Esophagus muscularis mucosa (tissue), 4 donors: ENCODE measurements at places on chromosomes 16 and 17. TPM values are rescaled to one million over a fixed set of nuclear protein-coding genes. Genes with fewer than 3 reads are reported as not detected.

The NEK8 gene
- total RNA-seq, result 1.2 TPM

The ARHGAP44 gene
- total RNA-seq, result 7.8 TPM

The CCL5 gene
- 11.3 TPM for total RNA-seq

The ABCC11 gene
- total RNA-seq, result not detected

The G6PC1 gene
- not detected for total RNA-seq

The LLGL2 gene
- total RNA-seq, result 10.8 TPM

The WIPI1 gene
- 59.4 TPM for total RNA-seq

- no peak for DNase-seq
These were observed 9.7 kb downstream of the CHAD start for GRCh38 chr17:50458701-50459676.

DNA sequence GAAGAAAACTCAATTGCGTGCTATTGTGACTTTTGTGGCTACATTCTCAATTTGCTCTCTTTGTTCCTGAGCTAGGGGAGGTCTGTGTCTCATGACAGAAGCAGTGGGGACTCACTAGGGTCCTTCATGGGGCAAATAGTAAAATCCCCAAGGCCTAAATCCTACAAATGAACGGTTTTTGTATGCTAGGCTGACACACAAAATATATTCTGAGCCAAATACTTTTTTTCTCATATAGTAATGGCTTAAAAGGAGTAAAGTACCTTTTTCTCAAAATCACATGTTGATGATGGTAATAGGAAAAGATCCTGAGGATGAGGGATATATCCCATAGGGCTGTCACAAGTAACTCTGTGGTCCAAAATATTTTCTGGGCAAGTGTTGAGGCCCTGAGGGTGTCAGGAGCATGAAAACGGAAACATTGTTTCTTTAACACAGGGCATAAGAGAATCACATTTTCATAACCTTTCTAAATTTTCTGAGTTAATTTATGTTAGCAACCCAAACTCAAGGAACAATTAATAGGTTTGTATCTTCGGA lies 77.5 kb upstream of the CNTNAP4 start:
- DNase-seq, result no peak

DNA sequence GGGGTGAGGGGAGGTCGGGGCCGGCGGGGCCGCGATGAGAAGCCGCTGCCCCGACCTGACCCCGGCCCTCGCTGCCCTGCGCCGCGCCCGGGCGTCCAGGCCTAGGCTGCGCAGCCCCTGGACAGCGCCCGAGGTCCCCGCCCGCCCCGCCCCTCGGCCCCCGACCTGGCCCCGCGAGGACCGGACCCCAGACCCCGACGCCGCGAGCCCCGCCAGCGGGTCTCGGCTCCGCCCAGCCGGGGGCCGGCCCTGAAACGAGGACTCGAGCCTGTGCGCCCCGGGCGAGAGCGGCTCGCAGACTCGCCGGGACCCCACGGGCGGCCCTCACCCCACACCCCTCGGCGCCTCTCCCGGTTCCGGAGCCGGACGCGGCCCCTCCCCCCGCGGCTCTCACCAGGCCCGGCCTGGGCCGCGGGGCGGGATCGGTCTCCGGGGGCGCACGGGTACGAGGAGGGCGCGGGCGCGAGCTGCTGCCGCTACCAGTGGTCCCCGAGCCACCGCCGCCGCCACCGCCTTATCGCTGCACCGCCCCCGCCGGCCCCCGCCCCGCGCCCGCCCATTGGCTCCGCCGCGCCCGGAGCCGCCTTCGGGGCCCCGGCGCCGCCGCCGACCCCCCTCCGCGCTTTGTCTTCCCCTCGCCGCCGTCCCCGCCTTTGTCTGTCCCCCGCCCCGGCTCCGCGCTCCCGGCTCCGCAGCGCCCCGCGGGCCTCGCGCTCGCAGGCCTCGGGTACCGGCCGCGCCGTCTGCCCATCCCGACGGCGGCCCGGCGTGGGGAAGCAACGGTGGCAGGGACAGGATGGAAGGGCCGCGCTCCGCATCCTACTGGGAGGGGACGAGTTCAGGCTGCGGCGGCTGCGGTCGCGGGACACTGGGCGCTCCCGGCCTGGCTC lies at the start of gene LIMD2:
Gene LIMD2, minus strand, starts transcription at position 488 of the 890 bp plus-strand sequence. CDS start 827 bp downstream, outside the sequence.
- DNase-seq, result no peak

GRCh38 chr17:49082231-49082630 lies 50.3 kb upstream of the B4GALNT2 start:
- DNase-seq, result no peak

GRCh38 chr17:7572338-7572587 lies 7.2 kb upstream of the CD68 start:
- no peak for DNase-seq

DNA sequence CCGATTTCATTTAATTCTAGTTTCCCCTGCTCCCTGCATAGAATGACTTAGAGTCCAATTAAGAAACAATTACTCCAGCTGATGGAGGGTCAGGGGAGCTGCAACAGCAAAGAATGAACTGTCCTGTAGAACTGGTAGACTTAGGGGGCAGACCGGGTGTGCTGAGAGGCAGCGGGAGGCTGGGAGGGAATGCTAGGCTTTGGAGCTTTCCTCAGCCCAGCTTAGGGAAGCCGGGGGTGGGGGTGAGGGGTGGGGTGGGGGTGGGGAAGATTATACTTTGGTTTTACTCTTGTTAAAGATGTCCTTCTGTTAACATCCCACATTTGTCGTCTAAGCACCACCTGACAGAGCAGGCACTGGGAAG lies 458.6 kb upstream of the ASIC2 start:
- no peak for DNase-seq
